Vagina (tissue), 2 donors: ENCODE measurements at places on chromosomes 2 and 18.

GRCh38 chr18:41128126-41128525 is 826.9 kb upstream of the PIK3C3 start:
- DNase-seq = no peak

DNA sequence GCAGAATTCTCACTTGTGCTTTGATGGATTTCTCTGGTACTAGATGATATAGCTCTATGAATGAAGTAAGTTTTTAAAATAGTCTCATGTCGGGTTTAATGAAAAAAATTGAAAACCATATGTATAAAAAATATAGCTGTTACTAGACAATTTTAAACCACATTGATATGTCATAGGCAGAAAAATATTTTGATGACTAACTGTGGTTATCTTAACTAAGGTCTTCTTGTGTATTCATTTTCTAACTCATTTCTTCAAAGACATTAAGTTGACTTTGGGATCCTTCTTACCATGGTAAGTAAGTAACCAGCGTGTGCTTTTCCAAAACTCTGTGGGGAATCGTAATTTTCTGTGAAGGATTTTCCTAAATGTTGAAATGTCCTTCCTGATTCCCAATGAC is 160.9 kb upstream of the COL3A1 start:
- DNase-seq = no peak

DNA sequence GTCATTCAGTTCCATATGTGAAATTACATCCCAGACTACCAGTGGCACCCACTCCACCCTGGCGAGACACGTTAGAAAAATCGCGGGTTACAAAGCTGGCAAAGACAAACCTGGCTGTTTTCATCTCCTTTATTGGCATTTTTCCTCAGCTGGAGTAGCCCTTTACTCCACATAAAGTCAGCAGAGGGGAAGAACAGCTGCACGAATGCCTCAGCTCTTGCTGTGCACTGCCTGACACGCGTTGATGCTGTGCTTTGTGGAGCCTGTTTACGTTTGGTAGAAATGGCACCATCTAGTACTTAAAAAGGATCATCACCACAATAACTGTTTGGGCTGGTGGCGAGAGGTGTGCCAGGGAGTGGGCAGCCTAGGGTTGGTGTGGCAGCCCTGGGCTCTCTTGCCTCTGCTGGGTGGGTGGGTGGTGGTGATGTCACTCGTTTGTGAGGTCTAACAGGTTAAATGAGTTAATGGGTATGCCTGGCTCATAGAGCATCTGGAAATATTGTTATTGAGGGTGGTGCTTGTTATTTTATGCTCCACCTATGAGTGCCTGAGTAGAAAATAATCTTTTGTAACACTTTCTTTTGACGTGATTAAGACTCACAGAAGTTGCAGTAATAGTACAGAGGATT is 16.4 kb downstream of the FARP2 start:
- DNase-seq = no peak

GRCh38 chr2:233799087-233799665 is 21.0 kb downstream of the MROH2A start:
- no peak for DNase-seq

DNA sequence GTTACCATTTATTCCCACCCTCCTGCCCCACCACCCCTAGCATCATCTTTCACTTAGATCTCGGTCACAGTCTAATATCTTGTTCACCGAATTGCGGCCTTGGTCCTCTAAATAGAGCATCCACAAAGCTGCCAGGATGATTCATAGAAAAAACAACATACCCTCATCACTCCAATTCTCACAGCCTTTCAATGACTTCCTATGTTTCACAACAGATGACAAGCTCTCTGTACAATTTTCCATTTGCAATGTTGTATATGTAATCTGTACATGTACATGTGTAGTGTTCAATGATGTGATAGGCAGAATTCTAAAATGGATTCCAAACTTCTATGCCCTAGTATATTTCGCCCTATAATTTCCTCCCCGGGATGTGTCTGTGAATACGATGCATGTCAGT is 675.6 kb upstream of the CELF4 start:
- no peak for DNase-seq

- no peak for DNase-seq
Observed at GRCh38 chr2:18172607-18173006, 294.1 kb downstream of the KCNS3 start.

DNA sequence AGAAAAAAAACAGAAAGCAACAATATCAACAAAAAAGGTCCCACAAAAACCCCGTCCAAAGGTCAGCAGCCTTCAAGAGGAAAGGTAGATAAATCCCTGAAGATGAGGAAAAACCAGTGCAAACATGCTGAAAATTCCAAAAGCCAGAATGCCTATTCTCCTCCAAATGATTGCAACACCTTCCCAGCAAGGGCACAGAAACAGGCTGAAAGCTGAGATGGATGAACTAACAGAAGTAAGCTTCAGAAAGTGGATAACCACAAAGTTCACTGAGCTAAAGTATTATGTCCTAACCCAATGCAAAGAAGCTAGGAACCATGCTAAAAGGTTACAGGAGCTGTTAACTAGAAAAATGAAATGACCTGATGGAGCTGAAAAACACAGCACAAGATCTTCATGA is 226.4 kb upstream of the DSEL start:
- no peak for DNase-seq

- DNase-seq = no peak
Observed at GRCh38 chr2:240209493-240209892, 69.0 kb upstream of the OTOS start.

GRCh38 chr2:112699984-112700667 is 20.7 kb upstream of the NT5DC4 start:
- DNase-seq = no peak

DNA sequence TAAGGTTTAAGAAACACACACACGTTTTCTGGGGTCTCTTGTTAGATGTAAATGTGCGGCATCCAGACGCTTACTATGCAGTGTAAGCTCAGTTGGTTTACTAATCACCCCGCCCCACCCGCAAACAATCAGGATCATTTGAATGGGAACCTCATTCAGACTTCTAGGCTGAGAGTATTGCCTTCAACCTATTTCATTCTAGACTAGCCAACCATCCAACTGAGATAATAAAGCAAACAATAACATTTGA is 1.3 kb upstream of the FIGN start:
- no peak for DNase-seq

- DNase-seq = peak; percentile 91
Observed at GRCh38 chr2:62505750-62506420, at the start of gene TMEM17. TSS of gene TMEM17 (minus strand) at chr2:62506195. CDS start at chr2:62506129, 66 bp downstream.

GRCh38 chr2:70664525-70664924 is 103.5 kb downstream of the ADD2 start:
- no peak for DNase-seq

DNA sequence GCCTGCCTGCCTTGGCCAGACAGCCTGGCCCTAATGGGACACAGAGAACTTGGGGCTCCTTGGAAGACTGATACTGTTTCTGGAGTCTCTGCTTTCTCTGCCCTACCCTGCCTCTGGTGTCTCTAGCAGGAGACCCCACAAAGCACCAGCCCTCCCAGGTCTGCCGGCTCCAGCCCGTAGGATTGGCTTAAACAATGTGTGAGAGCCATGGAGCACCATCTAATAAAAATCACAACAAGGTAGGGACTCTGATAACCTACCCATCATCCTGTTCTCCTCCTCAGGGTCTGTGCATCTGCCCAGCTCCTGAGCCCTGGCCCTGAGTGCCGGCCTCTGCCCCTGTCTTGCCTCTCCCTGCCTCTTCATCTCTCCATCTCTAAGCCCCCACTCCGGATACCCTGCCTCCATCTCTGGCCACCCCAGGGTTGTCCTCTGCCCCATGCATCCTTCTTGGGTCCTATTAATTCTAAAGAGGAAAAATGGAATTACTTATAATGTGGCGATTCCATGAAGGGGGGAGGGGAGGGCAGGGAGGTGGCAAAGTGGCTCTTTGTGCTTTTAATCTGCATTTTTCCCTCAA is 1.2 kb upstream of the ECEL1 start:
- no peak for DNase-seq

GRCh38 chr18:43919551-43919950 is 642.3 kb upstream of the SYT4 start:
- no peak for DNase-seq

GRCh38 chr2:179238027-179238426 is 26.6 kb downstream of the SESTD1 start:
- no peak for DNase-seq

GRCh38 chr2:28206762-28207161 is 185.9 kb upstream of the FOSL2 start:
- DNase-seq = no peak

DNA sequence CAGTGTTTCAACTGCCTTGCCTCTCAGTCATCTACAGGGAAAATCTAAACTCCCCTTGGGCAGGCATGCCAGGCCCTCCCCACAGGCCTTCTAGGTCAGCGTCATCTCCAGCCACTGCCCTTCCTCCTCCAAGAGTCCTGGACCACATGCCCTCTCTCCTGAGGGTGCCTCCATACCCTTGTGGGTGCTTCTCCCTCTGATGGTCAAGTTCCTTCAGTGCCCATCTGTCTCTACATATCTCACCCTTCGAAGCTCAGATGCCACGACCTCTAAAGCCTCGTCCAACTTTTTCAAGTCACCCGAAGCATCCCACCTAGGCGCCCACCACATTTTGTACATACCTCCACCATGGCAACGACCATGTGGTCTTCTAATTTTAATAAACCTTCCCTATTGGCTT is 22.6 kb upstream of the TMEM247 start:
- no peak for DNase-seq

DNA sequence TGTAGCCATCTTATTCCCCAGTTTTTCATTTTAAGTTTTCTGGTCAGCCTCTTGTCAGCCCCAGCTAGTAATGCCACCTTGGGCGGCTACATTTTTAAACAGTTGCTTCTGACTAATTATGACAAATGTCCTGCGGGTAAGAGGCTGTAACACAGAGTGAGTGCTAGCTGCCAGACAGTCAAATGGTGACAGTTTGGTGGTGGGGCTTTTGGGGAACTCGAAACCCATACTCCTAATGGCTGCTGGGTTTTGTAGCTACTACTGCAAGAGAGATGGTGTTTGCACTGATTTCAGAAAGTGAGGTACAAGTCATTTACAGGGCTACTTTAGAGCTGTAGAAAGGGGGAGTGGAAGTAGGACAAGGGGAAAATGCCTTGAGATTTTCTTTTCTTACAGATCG is 48.2 kb downstream of the ZCCHC2 start:
- DNase-seq = no peak

DNA sequence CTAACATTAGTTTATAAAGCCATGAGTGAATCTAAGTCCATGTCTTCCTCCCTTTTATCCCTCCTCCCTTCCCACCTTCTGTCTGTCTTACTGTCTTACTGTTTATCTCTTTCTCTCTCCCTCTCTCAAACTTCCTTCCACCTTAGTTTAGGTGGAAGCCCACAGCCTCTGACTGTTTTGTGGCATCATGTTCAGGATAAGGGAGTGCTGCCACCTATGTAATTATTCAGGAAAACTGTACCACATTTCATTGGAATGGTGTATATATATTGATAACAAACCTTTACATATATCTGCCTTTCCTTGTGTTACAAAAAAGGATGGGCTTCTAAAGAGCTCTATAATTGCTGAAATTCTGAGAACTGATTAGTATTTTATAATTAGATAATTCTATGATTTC is 48.7 kb downstream of the NETO1 start:
- DNase-seq = no peak

- no peak for DNase-seq
Observed at GRCh38 chr2:191626497-191627151, 51.3 kb upstream of the NABP1 start.

DNA sequence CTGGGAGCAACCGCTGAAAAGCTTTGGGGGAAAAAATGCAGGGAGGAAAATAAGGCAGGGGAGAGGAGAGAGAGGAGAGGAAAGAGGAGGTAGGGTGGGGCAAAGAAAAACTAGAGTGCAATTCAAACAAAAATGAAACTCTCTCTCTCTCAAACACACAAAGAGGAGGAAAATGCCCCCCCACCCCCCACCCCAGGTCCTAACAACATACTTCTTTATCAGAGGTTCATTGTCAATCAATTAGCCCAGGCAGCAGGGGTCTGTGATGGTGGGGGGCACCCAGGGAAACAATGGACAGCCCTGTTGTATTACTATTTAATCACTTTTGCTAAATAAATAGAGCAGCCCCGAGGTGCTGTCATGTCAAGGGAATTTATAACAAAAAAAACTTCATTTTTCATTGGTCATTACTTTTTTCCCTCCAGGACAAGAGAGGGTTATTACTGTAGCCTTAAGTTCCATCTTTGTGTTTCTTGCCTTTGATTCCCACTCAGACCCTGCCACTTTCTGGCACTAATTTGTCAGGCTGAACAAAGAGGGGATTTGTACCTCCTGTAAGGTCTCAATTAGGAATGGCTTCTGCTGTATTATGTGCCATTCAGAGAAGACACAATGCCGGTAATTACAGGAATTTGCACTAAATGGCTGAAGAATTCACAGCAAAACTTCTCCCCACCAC is 55.0 kb downstream of the PLEKHM3 start:
- no peak for DNase-seq

DNA sequence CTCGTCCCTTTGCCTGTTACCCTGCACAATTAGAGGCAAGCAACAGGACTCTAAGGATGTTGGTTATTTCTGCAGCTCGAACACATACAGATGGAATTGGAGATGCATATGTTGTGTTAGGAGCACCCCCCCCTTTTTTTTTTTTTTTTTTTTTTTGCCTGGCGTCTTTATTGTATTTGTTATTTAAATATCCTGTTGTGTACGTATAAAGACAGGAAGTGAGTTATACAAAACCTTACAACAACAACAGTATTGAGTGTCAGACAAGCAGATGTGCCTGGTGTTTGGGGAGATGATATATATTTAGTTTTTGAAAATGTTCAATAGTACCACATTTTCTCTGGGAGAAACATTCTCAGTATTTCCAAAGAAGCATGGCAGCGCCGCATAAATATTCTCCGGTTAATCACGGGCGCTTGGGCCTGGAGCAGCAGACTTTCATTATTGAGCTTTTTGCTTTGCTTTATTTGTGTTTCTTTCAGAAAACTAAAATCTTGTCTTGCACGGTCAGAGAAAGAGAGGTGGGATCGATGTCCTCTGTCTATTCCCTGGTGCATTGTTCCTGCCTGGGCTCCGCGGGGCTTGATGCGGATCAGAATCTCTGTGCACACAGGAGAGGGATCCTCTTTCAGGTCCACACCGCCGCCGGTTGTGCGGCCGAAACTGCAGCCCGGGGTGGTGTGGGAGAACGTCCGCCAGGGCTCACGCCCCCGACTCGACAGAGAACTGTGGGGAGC is 23.2 kb upstream of the ZNF516 start:
- DNase-seq = no peak

DNA sequence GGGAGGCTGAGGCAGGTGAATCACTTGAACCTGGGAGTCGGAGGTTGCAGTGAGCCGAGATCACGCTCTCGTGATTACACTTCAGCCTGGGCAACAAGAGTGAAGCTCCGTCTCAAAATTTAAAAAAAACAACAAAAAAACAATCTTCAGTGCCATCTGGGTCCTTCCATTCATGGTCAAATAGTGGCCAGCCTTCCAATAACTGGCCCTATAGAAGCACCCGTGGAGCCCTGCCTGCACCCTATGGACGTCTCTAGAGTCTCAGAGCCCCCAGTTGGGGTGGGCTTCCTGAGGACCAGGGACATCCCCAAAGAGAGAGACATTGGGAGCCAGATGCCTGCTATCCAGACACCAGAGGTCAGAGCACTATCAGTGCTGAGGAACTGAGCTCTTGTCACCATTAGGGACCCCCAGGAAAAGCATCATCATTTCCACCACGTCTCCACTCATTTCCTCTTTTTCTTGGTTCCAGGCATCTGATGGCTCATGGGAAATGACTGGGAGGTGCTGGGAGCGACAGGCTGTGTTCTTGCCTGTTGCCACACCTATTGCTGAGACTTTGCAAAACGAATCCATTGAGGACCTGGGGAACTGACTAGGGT is 9.4 kb downstream of the NEU2 start:
- no peak for DNase-seq

GRCh38 chr18:57122936-57123510 is 23.9 kb upstream of the BOD1L2 start:
- no peak for DNase-seq
